ENCODE measurements at places on chromosomes 3 and 15. TPM values are rescaled to one million over a fixed set of nuclear protein-coding genes. Genes with fewer than 3 reads are reported as not detected.

The NLGN1 gene
- 19.4 TPM for total RNA-seq

The APOD gene
- 24.4 TPM for total RNA-seq

The ALPK3 gene
- 20.2 TPM for total RNA-seq

The TIMP4 gene
- total RNA-seq = 7.6 TPM

The FGF7 gene
- total RNA-seq = 23.8 TPM

- DNase-seq = no peak
Measured at GRCh38 chr3:135667061-135667460, 298.5 kb upstream of the PPP2R3A start.

DNA sequence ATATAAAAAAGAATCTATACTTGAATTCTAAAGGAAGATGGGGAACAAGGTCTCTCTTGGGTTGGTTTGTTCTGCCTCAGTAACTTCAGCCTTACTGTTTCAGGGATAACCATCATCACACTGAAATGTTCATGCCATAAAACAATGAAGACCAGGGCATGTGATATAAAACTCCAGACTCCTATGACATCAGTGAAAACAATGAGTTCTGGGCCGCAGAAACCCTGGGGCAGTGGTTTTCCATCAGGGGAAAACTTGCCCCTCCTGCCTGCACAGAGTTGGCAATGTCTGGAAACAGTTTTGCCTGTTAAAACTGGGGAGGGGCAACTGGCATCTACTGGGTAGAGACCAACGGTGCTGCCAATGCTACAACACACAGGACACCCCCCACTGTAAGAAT, 46.8 kb downstream of the CA12 start:
- no peak for DNase-seq

DNA sequence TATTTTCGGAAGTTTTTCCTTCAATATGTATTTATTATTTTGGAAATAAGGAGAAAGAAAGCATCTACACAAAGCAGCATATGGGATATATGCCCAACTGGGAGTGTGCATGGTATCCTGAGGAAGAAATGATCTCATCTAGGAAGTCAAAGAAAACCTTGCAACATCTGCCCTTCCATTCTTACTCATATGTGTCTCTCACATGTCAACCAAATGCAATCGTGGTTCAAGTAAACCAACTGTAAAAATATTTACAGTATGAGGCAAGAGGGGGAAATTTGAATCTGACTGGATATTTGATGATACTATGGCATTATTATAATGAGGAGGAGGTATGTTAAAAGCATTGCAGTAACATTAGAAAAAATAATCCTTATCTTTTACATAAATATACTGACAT, 3.2 kb upstream of the SCG3 start:
- no peak for DNase-seq
